PC-9 (cell line): ENCODE measurements at places on chromosomes 1 and 21. TPM values are rescaled to one million over a fixed set of nuclear protein-coding genes. Genes with fewer than 3 reads are reported as not detected.

GRCh38 chr1:1171161-1171545, 2.5 kb upstream of the TTLL10 start:
- peaks cover 2% of the 10 kb centered on the region for H3K4me1 ChIP-seq
- no peak overlapping the region for H3K4me3 ChIP-seq
- no peaks in the 10 kb centered on the region for H3K36me3 ChIP-seq
- no peak for DNase-seq
- H3K27me3 ChIP-seq: no peaks in the 10 kb centered on the region

GRCh38 chr1:62951428-62951827, 167.5 kb downstream of the ATG4C start:
- no peak overlapping the region for H3K27ac ChIP-seq
- no peak overlapping the region for H3K4me3 ChIP-seq
- H3K36me3 ChIP-seq: no peaks in the 10 kb centered on the region
- H3K27me3 ChIP-seq: peaks cover 62% of the 10 kb centered on the region

Gene MYOG
- not detected in 2 replicates for total RNA-seq

- peaks cover 23% of the 10 kb centered on the region for H3K4me1 ChIP-seq
- H3K36me3 ChIP-seq: no peaks in the 10 kb centered on the region
- DNase-seq: no peak
- H3K27me3 ChIP-seq: no peaks in the 10 kb centered on the region
- H3K4me3 ChIP-seq: no peak overlapping the region
- peak overlapping the region; percentile 34; the same call in 1 of the 2 replicates for H3K27ac ChIP-seq
Observed at GRCh38 chr1:31099293-31100032, 33.9 kb upstream of the PUM1 start.

DNA sequence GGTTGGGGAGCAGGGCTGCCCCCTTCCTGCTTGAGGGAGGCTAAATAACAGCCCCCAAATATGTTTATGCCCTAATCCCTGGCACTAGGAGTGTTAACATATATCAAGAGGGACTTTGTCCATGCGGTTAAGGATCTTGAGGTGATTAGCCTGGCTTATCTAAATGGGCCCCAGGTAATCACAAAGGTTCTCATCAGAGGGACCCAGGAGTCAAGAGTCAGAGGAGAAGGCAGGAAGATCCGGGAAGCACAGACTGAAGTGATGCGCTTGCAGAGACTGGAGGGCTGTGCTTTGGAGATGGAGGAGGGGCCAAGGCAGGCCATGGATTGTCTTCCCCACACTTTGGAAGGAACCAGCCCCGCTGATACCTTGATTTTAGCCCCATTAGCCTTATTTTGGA, 86.4 kb downstream of the IER5 start:
- H3K4me1 ChIP-seq: no peaks in the 10 kb centered on the region
- no peaks in the 10 kb centered on the region for H3K27me3 ChIP-seq
- no peak for DNase-seq

Gene PPIAL4G
- not detected in 2 replicates for total RNA-seq

DNA sequence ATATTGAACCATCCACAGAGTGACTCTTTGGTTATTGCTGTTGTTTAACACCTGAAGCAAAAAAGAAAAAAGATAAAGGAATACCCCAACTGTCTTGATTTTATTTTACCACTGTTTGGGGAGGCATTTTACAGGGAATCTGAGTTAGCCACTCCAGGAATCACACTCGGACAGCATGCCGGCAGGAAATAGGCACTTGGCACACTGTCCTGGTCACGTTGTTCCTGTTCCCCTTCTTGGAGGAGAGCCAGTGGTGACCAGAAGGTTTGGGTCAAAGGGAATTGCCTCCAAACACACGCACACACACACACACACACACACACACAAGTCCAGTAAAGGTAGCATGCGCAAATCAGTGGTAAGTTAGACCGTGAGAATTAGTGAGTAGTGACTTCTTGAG, 13.8 kb downstream of the RGS4 start:
- H3K4me3 ChIP-seq: no peak overlapping the region
- no peak for DNase-seq
- H3K27ac ChIP-seq: no peak overlapping the region
- peaks cover 26% of the 10 kb centered on the region for H3K4me1 ChIP-seq
- no peaks in the 10 kb centered on the region for H3K27me3 ChIP-seq

Gene FCGR2B
- total RNA-seq: not detected in 2 replicates

- no peaks in the 10 kb centered on the region for H3K4me1 ChIP-seq
- H3K36me3 ChIP-seq: no peaks in the 10 kb centered on the region
- DNase-seq: no peak
- H3K27ac ChIP-seq: no peak overlapping the region
- no peak overlapping the region for H3K4me3 ChIP-seq
- H3K27me3 ChIP-seq: no peaks in the 10 kb centered on the region
Observed at GRCh38 chr21:45535341-45536081, 6.7 kb downstream of the SLC19A1 start.

- no peak overlapping the region for H3K27ac ChIP-seq
- H3K4me3 ChIP-seq: no peak overlapping the region
- no peaks in the 10 kb centered on the region for H3K27me3 ChIP-seq
- H3K36me3 ChIP-seq: no peaks in the 10 kb centered on the region
- no peak for DNase-seq
Observed at GRCh38 chr1:65558215-65558614, 137.7 kb downstream of the LEPR start.

GRCh38 chr1:245805532-245805931, 650.7 kb downstream of the KIF26B start:
- H3K4me1 ChIP-seq: no peaks in the 10 kb centered on the region
- DNase-seq: no peak
- no peaks in the 10 kb centered on the region for H3K27me3 ChIP-seq

- DNase-seq: no peak
- H3K36me3 ChIP-seq: no peaks in the 10 kb centered on the region
- H3K4me1 ChIP-seq: no peaks in the 10 kb centered on the region
- no peak overlapping the region for H3K4me3 ChIP-seq
- H3K27ac ChIP-seq: no peak overlapping the region
- peaks cover 87% of the 10 kb centered on the region for H3K27me3 ChIP-seq
Observed at GRCh38 chr1:212691561-212692071, 8.0 kb downstream of the BATF3 start.

GRCh38 chr1:162187687-162188276, 118.3 kb downstream of the NOS1AP start:
- H3K27ac ChIP-seq: no peak overlapping the region
- no peak for DNase-seq
- H3K36me3 ChIP-seq: peaks cover 8% of the 10 kb centered on the region; the same call in 1 of the 2 replicates
- no peak overlapping the region for H3K4me3 ChIP-seq
- peaks cover 25% of the 10 kb centered on the region for H3K4me1 ChIP-seq

DNA sequence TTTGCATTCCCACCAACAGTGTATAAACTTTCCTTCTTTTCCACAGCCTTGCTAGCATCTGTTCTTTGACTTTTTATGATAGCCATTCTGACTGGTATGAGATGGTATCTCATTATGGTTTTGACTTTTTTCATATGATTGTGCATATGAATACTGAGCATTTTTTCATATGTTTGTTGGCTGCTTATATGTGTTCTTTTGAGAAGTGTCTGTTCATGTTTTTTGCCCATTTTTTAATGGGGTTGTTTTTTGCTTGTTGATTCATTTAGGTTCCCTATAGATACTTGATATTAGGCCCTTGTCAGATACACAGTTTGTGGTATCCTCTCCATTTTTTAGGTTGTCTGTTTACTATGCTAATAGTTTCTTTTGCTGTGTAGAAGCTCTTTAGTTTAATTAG, 185.8 kb upstream of the SPAG17 start:
- no peak overlapping the region for H3K27ac ChIP-seq
- H3K27me3 ChIP-seq: no peaks in the 10 kb centered on the region
- H3K36me3 ChIP-seq: no peaks in the 10 kb centered on the region
- H3K4me3 ChIP-seq: no peak overlapping the region
- H3K4me1 ChIP-seq: no peaks in the 10 kb centered on the region

- no peak overlapping the region for H3K27ac ChIP-seq
- 0 out of 2 replicates have a peak, but pooled peaks cover 4% of the 10 kb centered on the region for H3K27me3 ChIP-seq
- H3K4me3 ChIP-seq: no peak overlapping the region
- H3K36me3 ChIP-seq: no peaks in the 10 kb centered on the region
Observed at GRCh38 chr1:153253693-153254092, 5.8 kb upstream of the LORICRIN start.

Gene PTPRC
- 0.58 and 0.79 TPM in 2 replicates for total RNA-seq

GRCh38 chr1:22217811-22218460, 75.0 kb upstream of the WNT4 start:
- H3K27me3 ChIP-seq: no peaks in the 10 kb centered on the region
- no peak for DNase-seq
- no peak overlapping the region for H3K27ac ChIP-seq
- H3K4me1 ChIP-seq: no peaks in the 10 kb centered on the region
- no peak overlapping the region for H3K4me3 ChIP-seq

Gene ADGRL4
- not detected in 2 replicates for total RNA-seq

DNA sequence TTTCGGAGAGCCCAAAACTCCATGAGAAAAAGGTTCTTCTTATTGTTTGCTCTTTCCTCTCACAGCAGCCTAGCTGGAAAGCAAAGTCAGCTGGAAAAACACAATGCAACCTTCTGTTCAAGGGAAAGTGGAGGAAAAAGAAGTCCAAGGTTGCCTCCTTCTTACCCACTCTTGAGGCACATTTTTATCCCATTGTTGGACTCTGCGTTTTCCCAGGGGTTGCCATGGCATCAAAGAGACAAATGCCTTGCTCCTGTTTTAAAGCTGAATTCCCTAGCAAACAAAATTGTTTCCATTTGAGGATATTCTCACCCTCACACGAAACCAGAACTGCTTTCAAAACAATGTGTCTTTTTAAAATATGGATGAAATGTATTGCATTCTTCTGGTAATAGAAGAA, 45.1 kb upstream of the PALMD start:
- no peak overlapping the region for H3K4me3 ChIP-seq
- no peak for DNase-seq
- peaks cover 5% of the 10 kb centered on the region; the same call in 1 of the 2 replicates for H3K4me1 ChIP-seq
- H3K36me3 ChIP-seq: no peaks in the 10 kb centered on the region
- H3K27me3 ChIP-seq: no peaks in the 10 kb centered on the region

Gene BRINP3
- total RNA-seq: not detected in 2 replicates

DNA sequence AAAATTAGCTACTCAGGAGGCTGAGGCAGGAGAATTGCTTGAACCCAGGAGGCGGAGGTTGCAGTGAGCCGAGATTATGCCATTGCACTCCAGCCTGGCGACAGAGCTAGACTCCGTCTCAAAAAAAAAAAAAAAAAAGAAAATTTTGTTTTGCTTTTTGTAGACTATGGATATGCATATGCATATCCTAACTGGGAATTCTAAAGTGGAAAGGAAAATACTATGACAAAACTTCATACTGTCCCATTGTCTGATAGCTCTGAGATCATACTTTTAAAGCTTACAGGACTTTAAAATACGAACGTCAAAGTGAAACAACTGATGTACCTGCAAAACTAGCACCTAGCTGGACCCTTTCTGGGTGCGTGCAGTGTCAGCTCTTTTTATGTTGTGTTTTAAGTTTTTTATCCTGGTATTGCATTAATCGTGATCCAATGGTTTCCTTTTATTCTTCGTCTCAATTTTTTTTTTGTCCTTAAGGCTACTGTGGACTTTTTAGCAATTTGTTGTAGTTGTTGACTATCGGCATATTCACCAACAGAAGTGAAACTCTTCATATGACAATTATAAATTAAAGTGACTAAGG, 19.2 kb downstream of the SPRTN start:
- DNase-seq: no peak
- H3K4me3 ChIP-seq: no peak overlapping the region
- no peaks in the 10 kb centered on the region for H3K4me1 ChIP-seq
- no peaks in the 10 kb centered on the region for H3K27me3 ChIP-seq
- H3K36me3 ChIP-seq: no peaks in the 10 kb centered on the region; the same call in 1 of the 2 replicates

DNA sequence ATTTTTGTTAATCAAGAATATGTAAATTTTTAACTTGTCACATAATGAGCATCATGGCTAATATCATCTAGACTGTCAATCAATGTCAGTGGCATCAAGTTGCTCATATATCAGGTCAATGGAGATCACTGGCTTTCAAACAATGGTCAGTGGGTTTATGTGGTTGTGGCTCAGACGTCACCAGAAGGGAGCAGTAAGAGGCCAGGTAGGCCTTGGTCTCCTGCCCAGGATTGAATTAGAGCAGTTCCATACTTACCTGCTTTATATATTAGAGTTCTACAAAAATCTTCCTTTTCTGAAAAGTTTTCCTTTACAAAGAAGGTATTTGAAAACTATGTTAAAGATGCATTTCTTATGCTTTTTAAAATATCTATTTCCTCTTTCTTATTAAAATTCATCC, 206.3 kb upstream of the B3GALT2 start:
- DNase-seq: no peak
- H3K4me3 ChIP-seq: no peak overlapping the region
- no peaks in the 10 kb centered on the region for H3K4me1 ChIP-seq
- H3K27ac ChIP-seq: no peak overlapping the region
- H3K36me3 ChIP-seq: no peaks in the 10 kb centered on the region

Gene MROH9
- total RNA-seq: not detected in 2 replicates

DNA sequence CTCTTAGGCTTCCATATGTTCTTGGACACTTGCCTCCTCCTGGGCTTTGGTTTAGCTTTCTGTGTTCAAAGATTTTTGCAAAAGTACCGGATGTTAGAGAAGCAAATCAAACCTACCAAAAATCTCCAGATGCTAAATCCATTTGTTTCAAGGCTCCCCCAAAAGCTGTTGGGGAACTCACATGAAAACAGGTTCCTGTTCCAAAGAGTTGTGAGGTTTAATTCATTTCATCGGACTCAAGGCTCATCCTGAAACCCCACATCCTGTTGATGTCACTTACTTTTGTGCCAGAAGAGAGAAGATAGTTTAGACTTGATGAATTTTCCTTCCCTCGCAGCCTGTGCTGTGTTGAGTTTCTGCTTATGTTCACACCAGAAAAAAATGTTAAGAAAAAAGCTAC, 41.7 kb upstream of the RXRG start:
- DNase-seq: no peak
- no peaks in the 10 kb centered on the region for H3K36me3 ChIP-seq
- H3K4me3 ChIP-seq: no peak overlapping the region
- no peak overlapping the region for H3K27ac ChIP-seq
- H3K27me3 ChIP-seq: peaks cover 4% of the 10 kb centered on the region; the same call in 1 of the 2 replicates
- H3K4me1 ChIP-seq: no peaks in the 10 kb centered on the region

GRCh38 chr1:113353580-113353979, 36.7 kb upstream of the MAGI3 start:
- H3K36me3 ChIP-seq: no peaks in the 10 kb centered on the region
- H3K4me1 ChIP-seq: peaks cover 11% of the 10 kb centered on the region; the same call in 1 of the 2 replicates
- no peak for DNase-seq
- no peaks in the 10 kb centered on the region for H3K27me3 ChIP-seq

GRCh38 chr1:168079761-168080160, 57.0 kb downstream of the GPR161 start:
- 0 out of 2 replicates have a peak overlapping the region, but pooled peaks have one; percentile 5 for H3K27ac ChIP-seq
- H3K4me3 ChIP-seq: no peak overlapping the region
- no peaks in the 10 kb centered on the region for H3K4me1 ChIP-seq
- H3K36me3 ChIP-seq: peaks cover 13% of the 10 kb centered on the region; the same call in 1 of the 2 replicates
- no peak for DNase-seq

Gene FCER1G
- total RNA-seq: 1.3 TPM in 1 of 2 replicates, not detected in the other

- DNase-seq: no peak
- H3K4me3 ChIP-seq: no peak overlapping the region
- peaks cover 8% of the 10 kb centered on the region; the same call in 1 of the 2 replicates for H3K27me3 ChIP-seq
- no peaks in the 10 kb centered on the region for H3K36me3 ChIP-seq
- no peak overlapping the region for H3K27ac ChIP-seq
Observed at GRCh38 chr1:146021050-146021445, 487 bp downstream of the HJV start.

DNA sequence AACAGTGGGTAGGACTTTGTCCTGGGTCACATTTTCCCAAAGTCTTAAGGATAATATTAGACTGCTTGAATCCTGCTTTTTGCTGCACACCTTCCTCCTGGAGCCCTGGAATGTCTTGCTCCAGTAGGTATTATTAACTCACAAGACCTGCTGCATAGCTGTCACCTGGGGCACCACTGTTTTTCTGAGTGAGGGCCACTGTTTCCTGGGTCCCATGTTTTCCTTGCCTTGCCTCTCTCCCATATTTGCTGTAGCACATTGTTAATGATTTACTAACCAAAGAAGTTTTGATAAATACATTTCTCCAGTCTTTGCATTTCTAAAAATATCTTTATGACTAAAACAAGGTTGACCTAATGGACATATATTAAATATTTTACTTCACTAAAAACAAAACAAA, 22.5 kb upstream of the FCAMR start:
- no peak for DNase-seq
- H3K36me3 ChIP-seq: no peaks in the 10 kb centered on the region
- no peak overlapping the region for H3K4me3 ChIP-seq
- no peak overlapping the region for H3K27ac ChIP-seq
